ENCODE measurements at places on chromosomes 5 and 9. TPM values are rescaled to one million over a fixed set of nuclear protein-coding genes. Genes with fewer than 3 reads are reported as not detected.
A peak's percentile ranks its signal among the peaks of the same experiment; 100 is the strongest.

GRCh38 chr5:61232490-61233050 lies 70.3 kb upstream of the SMIM15 start:
- no peak for DNase-seq

DNA sequence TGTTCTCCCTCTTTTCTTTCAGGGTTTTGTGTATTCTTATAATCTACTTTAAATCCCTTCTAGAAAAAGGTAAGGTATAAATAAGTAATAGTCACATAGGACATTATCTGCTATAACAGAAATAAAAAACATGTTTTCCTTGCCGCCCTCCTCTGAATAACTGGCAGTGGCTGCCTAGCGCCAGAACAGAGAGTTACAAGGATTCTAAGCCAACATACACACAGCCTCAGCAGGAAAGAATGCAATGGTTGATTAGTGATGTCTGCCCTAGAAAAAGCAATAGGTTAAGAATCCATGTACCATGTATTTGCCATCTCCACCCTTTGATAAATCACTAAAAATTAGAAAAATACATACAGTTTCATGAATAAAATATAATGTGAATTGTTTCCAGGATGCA lies 4.9 kb downstream of the MED27 start:
- DNase-seq, result no peak

GRCh38 chr5:35884773-35885172 lies 28.1 kb downstream of the IL7R start:
- DNase-seq, result no peak

- no peak for DNase-seq
These were observed 149.8 kb upstream of the TNC start for GRCh38 chr9:115267790-115268189.

GRCh38 chr9:38017885-38018186 lies 51.2 kb downstream of the SHB start:
- no peak for DNase-seq

GRCh38 chr5:167348980-167349379 lies 942.5 kb upstream of the WWC1 start:
- no peak for DNase-seq

DNA sequence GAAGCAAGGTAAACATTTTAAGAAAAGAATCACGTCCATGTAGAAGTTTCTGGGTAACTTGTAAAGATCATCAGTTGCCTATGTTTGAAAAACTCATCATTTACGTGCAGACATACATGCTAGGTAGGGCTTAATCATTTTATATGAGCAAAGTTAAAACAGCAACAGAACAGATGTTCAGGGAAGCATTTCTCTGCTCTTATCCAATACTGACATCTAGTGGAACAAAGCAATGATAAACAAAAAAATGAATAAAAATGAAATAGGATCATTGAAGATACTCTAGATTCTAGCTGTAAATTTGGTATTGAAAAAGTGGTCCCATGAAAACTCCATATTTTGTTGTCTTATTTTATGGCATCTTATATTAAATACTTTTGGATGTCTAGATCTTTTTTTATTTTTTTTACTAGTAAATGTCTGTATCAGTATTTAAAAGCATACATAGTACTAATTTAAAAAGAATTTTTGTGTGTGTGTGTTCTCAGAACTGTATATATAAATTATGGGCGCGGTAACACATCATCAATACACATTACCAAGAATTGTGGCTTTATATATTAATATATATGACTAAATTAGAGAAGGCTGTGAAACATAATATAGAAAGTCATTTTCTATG lies 1050.2 kb downstream of the CDH12 start:
- no peak for DNase-seq

DNA sequence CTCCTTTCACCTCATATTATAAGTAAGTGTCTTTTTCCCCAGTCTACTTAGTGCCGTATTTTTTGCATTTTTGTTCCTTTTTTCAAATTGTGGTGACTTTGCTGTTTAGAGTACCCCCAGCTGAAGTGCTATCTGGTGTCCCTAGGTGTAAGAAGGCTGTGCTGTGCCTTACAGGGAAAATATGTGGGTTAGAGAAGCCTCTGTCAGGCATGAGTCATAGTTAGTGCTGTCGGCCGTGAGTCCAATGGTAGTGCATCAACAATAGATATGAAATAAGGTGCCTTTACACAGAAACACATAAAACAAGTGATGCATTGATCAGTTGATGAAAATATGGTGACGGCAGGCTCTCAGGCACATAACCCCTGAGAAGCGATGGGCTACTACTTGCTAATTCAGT lies 20.1 kb downstream of the SYK start:
- DNase-seq, result no peak

- no peak for DNase-seq
These were observed 19.5 kb downstream of the IRX2 start for GRCh38 chr5:2732004-2732403.

DNA sequence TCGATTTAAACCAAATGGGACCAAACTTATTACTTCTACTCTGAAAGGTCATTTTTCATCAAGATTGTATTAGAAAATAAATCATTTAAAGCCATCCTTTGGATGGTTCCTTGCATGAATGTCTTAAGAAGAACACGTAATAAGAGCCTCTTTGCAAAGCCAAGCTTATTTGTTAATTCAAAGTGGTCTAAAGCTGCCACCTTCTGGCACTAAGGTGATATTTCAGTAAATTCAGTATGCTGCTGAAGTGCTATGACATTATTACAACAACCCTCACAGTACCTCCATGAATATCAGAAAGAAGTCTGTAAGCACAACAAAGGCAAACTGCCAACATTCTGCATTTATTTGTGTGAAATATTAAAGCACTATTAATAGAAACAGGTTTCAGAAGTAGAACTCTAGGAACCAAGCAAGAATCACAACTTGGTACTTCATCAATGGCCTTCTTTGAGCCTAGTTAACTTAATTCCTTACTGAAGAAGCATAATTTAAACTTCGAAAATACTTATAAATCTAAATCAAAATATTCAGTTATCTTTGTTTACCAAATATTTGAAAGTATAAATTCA lies 53.1 kb upstream of the TYRP1 start:
- no peak for DNase-seq

GRCh38 chr5:36854402-36855140 lies 22.0 kb upstream of the NIPBL start:
- no peak for DNase-seq

DNA sequence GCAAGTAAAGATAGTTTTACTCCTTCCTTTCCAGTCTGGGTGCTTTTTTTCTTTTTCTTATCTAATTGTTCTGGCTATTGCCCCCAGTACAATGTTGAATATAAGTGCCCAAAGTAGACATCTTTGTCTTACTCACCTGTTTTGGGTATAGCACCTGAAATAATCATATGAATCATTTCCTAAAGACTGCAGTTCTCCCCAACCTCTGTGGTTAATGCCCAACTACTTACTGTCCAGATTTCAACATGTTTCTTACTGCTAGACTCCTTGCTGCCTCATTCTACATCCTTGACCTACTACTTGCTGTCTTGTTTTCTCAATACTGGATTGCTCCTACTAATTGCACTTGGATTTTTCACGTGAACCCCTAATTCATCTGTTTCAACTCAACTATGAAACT lies 8.8 kb upstream of the HSDL2 start:
- no peak for DNase-seq

DNA sequence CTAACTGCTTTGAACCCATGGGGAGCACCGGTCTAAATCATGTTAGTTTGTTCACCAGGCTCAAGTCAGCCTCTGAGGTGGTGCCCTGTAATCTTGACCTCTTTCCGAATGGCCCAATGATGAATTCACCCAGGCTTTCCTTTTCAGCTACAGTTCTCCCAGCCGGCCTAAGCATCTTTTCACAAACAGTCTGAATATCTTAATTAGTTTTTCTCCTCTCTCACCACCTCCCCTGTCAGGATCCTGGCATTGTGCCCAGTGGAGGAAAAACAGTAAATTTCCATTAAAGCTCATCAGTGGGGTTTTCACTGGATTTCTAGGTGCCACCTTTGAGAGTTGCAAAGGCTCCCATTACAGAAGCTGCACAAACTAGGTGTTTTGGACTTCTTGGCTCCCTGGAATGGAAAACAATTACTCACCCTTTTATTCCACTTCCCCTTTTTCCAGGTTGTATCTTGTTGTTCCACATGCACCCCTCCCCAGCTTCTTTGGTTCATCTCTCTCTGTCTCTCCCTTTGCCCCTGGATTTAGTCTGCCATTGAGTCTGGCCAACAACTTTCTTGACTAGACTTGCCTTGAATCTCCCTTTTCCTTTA lies 69.4 kb upstream of the ADAMTSL1 start:
- no peak for DNase-seq

- DNase-seq, result no peak
These were observed 2112.9 kb upstream of the WWC1 start for GRCh38 chr5:166178411-166179080.

DNA sequence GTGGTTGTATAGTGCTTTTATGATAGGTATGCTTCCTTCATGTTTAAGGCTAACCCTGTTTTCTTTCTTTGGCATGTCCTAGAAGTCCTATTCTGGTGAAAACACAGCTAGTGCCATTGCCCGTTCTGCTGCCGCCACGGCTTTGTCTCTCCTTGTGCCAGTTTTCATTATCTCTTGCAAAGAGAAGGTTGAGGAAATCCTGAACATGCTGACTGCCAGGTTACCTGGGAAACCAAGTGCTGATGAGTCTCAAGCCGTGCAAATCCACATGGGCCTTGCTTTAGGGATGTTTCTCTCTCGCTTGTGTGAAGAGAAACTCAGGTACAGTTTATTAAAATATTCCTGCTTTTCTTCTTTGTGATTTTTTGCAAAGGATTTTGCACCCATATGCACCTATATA lies 102.2 kb downstream of the HACD4 start:
- no peak for DNase-seq

DNA sequence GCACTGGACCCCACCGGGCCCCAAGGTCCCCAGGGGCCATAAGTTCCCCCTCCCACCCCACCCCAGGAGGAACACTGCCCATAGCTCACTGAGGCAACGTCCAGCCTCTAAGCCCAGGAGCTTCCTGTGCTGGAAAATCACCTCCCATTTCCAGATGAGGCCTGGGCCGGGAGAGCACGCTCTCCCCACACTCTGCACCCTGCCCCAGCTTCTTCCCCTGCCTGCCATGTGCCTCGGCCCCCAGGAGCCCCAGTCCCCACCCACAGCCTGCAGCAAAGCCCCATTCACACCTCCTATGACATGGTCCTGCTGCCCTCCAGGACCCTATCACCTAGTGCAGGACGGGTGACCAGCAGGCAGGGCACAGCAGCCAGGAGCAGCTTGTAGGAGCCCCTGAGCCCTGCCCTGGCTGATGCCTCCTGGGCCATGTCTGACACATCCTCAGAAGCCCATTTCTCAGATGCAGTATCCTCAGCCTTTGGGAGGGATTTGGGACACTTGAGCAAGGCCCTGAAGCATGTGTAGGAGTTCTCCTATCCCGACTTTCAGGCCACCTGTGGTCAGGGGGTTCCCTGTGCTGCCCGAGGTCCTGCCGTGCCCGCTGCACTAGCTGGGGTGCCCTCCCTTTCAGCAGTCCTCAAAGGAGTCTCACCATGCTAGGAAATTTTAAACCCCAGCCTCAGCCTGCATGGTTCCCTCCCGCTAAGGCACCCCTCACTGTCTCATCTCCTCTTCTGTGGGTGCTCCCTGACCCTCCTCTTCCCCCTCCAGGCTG lies 119.4 kb upstream of the FOXD4L5 start:
- no peak for DNase-seq

DNA sequence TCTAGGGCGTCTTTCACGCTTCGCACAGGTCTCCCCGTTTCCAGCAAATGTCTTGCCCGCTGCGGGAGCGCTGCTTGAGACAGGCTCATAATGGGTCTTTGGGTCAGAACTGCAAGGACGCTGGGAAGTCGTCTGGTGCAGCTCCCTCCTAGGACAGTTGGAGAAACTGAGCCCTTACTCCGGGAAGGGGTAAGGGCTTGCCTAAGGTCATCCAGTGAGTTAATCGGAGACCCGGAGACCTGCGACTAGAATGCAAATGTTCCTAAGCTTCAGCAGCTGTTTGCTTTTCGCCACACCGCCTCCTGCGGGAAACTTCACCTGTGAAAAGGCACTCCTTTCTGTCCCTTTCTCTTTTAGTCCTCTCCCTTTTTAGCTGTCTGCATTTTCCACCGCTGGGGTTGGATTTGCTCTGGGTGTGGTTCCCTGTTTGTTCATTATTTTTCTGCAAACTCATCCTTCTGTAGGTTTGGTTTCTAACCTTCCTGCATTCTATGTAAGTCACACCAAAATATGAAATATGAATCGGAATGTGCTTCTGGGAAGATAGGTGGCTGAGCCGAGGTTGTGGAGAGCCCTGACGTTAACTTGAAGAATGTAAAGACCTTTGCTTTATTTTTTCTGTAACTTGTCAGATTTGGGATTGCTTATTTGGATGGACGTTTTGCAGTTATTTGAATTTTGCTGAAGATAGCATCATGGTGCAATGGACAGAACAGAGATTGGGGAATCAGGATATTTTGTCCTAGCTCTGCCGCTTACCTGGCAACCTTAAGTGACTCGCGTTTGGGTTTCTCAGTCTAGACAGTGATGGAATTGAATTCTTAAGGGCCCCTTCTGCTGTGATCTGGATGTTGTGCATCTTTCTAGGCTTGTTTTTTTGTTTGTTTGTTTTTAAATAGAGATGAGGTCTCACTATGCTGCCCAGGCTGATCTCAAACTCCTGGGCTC lies 909 bp downstream of the SLC36A1 start:
- no peak for DNase-seq

- peak; percentile 35 for DNase-seq
These were observed 29.6 kb upstream of the UBAC1 start for GRCh38 chr9:135990468-135991429.

DNA sequence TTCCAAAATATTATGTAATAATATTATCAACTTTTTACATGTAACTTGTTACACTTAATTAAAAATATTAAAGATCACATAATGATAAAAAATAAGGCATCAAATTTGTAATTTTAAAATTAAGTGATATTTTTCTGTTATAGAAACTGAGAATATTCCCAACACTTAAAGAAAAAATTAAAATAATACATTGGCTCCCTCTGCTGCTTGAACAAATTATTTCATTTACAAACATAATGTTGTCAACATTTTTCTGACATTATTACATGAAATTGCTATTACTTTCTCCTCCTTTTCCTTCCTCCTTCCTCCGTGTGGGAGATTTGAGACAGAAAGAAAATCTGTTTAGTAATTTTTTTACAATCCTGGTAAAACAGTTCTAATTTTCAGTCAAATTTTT lies 42.3 kb downstream of the RNF180 start:
- no peak for DNase-seq

GRCh38 chr9:71285191-71285656 lies 163.8 kb upstream of the TRPM3 start:
- peak; percentile 3 for DNase-seq

The PRELID2 gene
- total RNA-seq, result 0.92 TPM

The ANKDD1B gene
- total RNA-seq, result 0.44 TPM

The C9orf78 gene
- 76.4 TPM for total RNA-seq

The BTNL3 gene
- not detected for total RNA-seq

The CCDC183 gene
- 0.73 TPM for total RNA-seq

The ARID3C gene
- 0.22 TPM for total RNA-seq

The PDCD1LG2 gene
- 0.37 TPM for total RNA-seq

The STING1 gene
- total RNA-seq, result 107 TPM

The PHYHD1 gene
- total RNA-seq, result not detected

The PFN3 gene
- total RNA-seq, result not detected

The FOXD4L6 gene
- total RNA-seq, result not detected

The SPATA31E1 gene
- not detected for total RNA-seq

All from CD8-positive, alpha-beta memory T cell (primary cell).